ENCODE measurements at places on chromosomes 4 and X. TPM values are rescaled to one million over a fixed set of nuclear protein-coding genes. Genes with fewer than 3 reads are reported as not detected.

The NAP1L2 gene
- total RNA-seq: 1.2 TPM

The SH2D1A gene
- not detected for total RNA-seq

The TMEM154 gene
- 0.07 TPM for total RNA-seq

The CT45A2 gene
- not detected for total RNA-seq

The CXCL10 gene
- total RNA-seq: 0.11 TPM

The TRIM61 gene
- not detected for total RNA-seq

The PDE5A gene
- total RNA-seq: 0.40 TPM

The ABCG2 gene
- total RNA-seq: 18.6 TPM

The DOK7 gene
- 0.31 TPM for total RNA-seq

The RAB41 gene
- not detected for total RNA-seq

The CENPVL1 gene
- not detected for total RNA-seq

The PGM2 gene
- total RNA-seq: 19.1 TPM

The NRK gene
- total RNA-seq: not detected

The GPR119 gene
- total RNA-seq: not detected

The PABPC4L gene
- 0.05 TPM for total RNA-seq

The HELQ gene
- 4.6 TPM for total RNA-seq

The MAGEC3 gene
- total RNA-seq: not detected

The AMTN gene
- total RNA-seq: 0.18 TPM

The SFRP2 gene
- total RNA-seq: 0.06 TPM

The PCDH11X gene
- total RNA-seq: 0.02 TPM

All from A549 treated with dexamethasone at 1 μM for 4 hours (cell line).